ENCODE measurements at places on chromosomes 4 and X.

DNA sequence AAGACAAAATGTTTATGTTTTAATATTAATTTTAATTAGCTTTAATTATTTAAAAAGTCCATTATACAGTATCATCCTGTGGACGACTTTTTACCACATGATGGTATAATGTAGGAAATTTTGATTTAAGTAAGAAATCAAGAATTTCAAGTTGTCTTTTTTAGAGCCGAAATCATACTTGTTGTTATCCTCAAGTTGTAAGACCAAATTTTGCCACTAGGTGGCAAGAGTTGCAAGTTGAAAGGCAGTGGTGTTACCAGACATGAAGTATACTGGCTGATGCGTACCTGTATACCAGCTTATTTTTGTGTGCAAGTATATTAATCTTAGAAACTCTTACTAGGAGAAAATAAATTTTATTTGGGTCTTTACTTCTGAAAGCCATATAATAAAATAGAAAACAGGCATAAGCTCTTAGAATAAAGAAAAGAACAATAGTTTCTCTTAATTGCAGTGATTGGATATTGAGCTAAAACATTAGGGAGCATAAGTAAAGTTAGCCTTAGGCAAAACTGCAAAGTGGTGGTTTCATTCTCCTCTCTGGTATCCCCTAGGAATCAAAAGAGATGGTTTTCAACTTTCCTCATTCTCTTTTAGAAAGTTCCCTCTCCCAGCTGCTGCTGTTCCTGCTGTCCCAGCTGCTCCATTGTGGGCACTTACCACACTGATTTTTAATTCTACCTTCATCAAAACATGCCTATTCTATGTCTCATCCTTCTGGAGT is 118.0 kb upstream of the WDFY3 start:
- peak; percentile 67 for DNase-seq

DNA sequence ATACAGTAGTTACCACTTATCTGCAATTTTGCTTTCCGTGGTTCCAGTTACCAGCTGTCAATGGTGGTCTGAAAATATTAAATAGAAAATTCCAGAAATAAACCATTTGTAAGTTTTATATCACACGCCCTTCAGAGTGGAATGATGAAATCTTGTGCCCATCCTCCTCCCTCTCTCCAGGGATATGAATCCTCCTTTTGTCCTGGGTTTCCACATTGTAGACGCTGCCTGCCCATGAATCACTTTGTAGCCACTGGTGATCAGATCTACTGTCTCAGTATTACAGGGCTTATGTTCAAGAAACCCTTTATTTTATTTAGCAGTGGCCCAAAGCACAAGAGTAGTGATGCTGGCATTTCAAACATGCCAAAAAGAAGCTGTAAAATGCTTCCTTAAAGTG is 198.6 kb downstream of the KCNIP4 start:
- DNase-seq = no peak

DNA sequence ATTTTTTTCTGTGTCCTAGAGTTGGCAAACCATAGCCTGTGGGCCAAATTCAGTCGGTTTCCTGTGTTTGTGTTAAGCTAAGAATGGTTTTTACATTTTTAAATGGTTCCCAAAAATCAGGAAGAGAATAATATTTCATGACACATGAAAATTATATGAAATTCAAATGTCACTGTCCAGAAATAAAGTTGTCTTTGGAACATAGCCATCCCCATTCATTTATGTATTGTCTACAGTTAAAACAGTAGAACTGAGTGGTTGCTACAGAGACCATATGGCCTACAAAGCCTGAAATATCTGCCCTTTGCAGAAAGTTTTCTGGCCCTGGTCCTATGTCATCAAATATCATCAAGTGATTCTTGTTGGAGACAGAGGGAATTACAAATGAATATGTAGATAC is 15.5 kb downstream of the FRMPD4 start:
- DNase-seq = no peak

DNA sequence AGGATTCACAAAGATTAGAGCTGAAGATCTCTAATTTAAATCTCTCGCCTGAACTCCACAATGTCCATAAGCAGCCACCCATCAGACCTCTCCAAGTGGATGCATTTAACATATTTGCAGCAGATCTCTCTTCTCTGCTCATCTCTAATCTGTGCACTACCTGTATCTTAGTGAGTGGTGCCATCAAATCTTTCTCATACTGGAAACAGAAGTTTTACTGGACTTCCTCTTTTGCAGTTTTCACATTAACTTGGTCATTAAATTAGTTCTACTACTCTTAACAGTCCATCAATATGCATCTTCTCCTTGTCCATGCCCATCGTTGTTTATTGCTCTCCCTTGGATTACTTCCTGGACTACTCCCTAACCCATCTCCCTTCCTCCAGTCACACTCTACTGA is 488.5 kb downstream of the IL15 start:
- no peak for DNase-seq

- no peak for DNase-seq
Measured at GRCh38 chr4:54954656-54955388, 170.6 kb downstream of the KDR start.

DNA sequence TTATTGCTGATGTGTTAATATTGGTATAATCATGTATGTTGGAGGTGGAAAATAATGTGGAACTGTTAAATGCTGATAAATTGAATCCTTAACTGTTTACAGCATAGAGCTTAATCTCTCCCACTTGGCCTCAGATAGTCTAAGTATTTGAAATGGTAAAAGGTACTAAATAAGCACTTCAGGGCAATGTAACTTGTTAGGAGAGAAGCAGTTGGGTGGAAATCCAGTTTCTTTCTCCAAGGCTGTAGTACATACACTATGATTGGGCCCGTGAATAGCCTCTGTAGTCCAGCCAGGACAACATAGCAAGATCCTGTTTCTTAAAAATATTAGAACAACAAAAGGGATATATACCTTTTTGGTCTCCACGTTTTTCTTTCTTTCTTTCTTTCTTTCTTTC is 39.7 kb downstream of the NUDT9 start:
- DNase-seq = no peak

GRCh38 chr4:10200869-10201268 is 84.3 kb upstream of the WDR1 start:
- no peak for DNase-seq

Data from SK-N-DZ (cell line).